Right ventricle myocardium inferior (tissue), 1 donor: ENCODE measurements at places on chromosomes 11 and 22. TPM values are rescaled to one million over a fixed set of nuclear protein-coding genes. Genes with fewer than 3 reads are reported as not detected.

Gene OR52H1
- not detected for total RNA-seq

Gene TBX10
- 0.41 TPM for total RNA-seq

Gene CBLIF
- total RNA-seq: not detected

Gene OR5B21
- total RNA-seq: not detected

Gene MYO18B
- 139 TPM for total RNA-seq

Gene MS4A4E
- 1.3 TPM for total RNA-seq

Gene C11orf91
- not detected for total RNA-seq

Gene TRPM5
- not detected for total RNA-seq

Gene SPDYC
- not detected for total RNA-seq

Gene INPP5J
- 16.6 TPM for total RNA-seq

Gene OR8A1
- not detected for total RNA-seq

Gene CYTH4
- total RNA-seq: 7.5 TPM

Gene RANBP1
- 42.7 TPM for total RNA-seq
